ENCODE measurements at places on chromosomes 16 and 17. TPM values are rescaled to one million over a fixed set of nuclear protein-coding genes. Genes with fewer than 3 reads are reported as not detected.

The CAVIN1 gene
- total RNA-seq = 7.8 TPM

- DNase-seq = no peak
These were observed 247.1 kb downstream of the UTP18 start for GRCh38 chr17:51507444-51507843.

The RTN4RL1 gene
- total RNA-seq = 25.0 TPM

GRCh38 chr16:4790871-4791270, 2.7 kb upstream of the SEPTIN12 start:
- DNase-seq = no peak

The USH1G gene
- total RNA-seq = 0.16 TPM

The PRSS22 gene
- not detected for total RNA-seq

The GPR179 gene
- total RNA-seq = 0.31 TPM

The RHBDF1 gene
- 3.0 TPM for total RNA-seq

- no peak for DNase-seq
These were observed 71.2 kb upstream of the LGALS9 start for GRCh38 chr17:27559506-27560481.

DNA sequence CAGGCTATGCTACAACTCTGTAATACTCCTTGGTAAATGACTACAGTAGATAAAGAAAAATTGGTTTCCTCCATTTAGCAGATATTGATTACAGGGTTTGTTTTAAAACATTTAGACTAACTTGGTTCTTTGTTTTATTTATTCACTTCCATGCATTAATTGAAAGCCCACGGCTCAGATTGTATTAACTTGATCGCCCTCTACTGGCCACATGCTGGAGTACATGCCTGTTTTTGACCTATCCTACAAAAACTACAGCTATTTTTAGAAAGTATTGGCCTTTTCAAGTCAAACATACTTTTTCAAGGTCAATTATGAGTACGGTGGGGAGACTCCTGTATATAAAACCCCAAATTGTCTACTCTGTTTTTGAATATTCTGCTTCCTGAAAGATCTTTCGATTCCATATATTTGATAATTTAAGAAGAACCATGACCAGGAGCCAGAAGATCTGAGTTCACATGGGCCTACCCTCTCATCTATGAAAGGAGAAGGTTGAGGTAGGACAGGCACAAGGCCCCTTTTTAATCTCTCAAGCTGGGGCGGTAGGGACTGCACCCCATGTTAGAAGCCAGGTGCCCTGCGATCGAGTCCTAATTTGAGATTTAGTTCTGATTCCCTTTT, 51.8 kb downstream of the CA10 start:
- peak; percentile 5 for DNase-seq

The RAB37 gene
- 1.1 TPM for total RNA-seq

The TEX14 gene
- total RNA-seq = 0.31 TPM

GRCh38 chr17:17527956-17528500, 31.8 kb upstream of the RASD1 start:
- no peak for DNase-seq

DNA sequence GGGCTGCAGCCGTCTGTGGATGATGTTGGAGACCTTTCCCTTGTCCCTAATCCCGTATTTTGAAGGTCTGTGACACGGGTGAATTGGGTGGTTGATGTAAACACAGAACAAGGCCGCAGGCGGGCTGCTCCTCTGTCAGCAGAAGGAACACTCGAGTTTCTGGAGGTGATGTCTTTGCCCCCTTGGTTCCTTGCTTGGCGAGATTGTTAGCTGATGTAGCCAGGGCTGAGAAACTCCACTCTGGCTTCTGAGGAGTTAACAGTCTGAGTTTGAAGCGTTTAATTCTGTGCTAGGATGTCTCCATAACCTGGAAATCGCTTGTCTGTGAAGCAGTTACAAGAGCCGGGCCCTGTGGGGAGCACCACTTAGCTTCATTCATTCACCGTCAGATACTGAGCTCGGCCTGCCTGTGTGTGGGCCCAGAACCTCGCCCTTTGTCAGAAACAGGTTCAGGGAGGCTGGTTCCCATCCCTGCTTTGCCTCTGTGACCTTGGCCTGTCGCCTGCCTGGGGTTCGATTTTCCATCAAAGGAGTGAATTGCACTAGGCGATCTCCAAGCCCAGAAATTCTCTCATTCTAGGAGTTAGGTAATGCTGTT, 1.3 kb downstream of the MAPK8IP3 start:
- peak; percentile 58 for DNase-seq

The CPHXL2 gene
- total RNA-seq = not detected

DNA sequence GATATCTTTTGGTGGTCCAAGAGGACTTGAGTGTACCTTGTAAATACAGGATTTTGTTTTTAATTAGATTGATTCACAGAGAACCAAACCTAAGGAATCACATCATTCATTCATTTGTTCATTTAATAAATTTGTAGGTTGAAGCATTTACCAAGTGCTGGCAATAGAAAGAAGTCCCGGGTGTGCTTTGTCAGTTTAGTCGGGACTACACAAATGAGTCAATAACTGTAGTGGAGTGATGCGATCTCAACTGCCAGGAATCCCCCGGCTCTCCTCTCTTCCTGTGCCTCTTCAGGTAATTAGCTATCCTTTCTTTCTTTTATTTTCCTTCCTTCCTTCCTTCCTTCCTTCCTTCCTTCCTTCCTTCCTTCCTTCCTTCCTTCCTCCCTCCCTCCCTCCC, 1.4 kb upstream of the WWOX start:
- no peak for DNase-seq

- DNase-seq = peak; percentile 31
These were observed 3.4 kb downstream of the RAP1GAP2 start for GRCh38 chr17:2799653-2800052.

DNA sequence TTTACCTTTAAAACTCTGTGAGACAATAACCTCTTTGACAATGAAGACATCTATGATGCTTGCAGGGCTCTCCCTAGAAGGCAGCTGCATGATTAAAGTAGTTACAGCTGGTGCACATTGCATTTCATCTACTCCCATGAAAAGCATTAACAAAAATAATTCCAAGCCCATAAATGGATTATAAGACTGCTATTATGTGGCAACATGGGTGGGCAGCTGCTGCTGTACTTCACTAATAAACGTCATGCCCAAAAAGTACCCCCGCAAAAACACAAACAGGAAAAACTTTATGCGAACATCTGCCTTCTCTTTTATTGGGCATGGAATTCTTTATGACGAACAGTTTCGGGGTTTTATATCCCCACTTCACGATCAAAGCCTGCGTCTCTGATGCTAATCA, 224.9 kb downstream of the CA10 start:
- no peak for DNase-seq

DNA sequence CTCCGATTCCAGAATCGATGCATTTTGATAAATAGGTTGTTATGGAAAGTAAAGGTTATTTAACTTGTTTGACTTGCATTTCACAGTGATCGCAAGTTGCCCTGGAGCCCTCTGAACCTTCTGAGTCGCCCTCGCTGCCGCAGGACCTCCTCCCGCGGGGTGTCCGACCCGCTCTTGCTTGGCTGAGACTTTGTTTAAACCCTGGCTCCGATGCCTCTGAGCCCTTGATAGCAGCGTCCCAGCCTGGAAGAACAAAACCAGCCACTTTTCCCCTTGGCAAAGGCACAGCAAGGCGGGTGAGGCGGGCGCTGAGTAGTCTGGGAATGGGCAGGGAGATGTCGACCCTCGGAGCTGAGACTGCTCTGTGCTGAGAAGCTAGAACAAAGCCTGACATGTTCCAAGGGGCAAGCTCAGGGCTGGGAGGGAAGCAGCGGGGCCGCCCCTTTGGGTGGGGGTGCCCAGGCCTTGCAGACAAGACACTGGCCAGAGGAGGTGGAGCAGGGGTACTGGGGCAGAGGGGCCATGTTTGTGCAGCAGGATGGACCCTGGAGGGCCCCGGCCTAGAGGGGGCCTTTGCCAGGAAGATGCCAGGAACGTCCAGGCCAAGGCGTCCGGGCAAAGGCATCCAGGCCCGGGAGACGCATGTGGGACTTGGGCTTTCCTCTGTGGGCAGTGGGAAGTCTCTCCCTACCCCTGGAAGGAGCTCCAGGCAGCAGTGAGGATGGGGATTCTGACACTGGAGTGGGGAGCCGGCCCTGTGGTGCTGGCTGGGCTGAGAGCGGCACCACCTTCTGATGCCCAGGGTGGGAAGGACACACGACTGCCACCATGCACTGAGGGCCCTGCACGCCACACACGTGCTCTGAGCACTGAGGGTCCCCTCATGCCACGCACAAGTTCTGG, 30.3 kb upstream of the CDH15 start:
- no peak for DNase-seq

DNA sequence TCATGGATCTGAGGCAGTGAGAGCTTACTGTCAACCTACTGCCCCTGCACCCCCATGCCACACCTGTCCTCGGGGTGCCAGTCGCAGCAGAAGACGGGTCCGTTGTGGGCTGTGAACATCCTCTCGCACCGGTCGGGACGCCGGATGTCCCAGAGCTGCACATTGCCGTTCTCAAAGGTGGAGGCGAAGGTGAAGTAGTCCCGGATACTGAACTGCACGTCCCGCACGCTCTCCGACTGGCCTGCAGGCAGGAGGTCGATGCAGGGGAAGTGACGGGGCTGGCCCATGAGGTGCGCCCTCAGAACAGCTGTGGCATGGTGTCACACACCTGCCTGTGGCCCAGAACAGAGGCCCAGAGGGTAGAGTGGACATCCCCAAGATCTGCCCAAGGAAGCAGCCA, 2.7 kb downstream of the WDR24 start:
- DNase-seq = no peak

DNA sequence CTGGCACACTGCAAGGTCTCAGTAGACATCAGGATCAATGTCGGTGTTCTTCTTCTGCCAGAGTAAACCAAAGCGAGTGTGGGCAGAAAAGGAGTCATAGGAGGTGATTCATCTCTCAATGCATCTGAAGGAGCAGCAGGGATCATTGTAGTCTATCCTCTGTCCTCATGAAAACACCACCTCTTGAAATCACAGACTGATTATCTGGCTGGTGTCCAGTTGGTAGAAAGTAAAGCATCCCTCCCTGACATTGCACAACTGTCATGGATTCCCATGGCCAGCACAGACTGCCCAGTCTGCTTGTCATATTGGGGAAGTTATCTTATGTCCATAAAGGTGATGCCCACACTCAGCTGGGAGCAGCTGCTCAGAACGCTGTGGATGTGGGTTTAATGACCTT, 74.1 kb downstream of the ABCC12 start:
- no peak for DNase-seq

DNA sequence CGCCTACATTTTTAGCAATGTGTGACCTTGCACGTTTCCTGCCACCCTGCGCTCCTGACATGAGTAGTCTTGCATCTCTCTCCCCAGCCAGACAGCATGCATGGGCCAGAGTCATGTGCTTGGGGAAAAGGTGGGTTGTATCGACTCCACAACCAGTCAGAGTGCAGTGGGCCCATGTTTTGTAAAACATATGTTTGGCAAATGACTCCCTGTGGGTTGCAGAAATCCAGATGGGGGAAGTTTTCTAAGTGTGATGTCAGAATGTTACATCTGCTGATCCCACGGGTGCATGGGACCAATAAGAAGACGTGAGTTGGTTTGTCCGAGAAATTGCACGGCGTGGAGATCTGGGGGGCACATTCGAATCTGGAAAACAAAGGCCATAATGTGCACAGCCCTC, 147.1 kb downstream of the FOXL1 start:
- no peak for DNase-seq

- DNase-seq = no peak
These were observed 37.2 kb upstream of the GAN start for GRCh38 chr16:81277541-81278080.

The DOC2B gene
- 15.6 TPM for total RNA-seq

The TRPV2 gene
- total RNA-seq = 2.0 TPM

DNA sequence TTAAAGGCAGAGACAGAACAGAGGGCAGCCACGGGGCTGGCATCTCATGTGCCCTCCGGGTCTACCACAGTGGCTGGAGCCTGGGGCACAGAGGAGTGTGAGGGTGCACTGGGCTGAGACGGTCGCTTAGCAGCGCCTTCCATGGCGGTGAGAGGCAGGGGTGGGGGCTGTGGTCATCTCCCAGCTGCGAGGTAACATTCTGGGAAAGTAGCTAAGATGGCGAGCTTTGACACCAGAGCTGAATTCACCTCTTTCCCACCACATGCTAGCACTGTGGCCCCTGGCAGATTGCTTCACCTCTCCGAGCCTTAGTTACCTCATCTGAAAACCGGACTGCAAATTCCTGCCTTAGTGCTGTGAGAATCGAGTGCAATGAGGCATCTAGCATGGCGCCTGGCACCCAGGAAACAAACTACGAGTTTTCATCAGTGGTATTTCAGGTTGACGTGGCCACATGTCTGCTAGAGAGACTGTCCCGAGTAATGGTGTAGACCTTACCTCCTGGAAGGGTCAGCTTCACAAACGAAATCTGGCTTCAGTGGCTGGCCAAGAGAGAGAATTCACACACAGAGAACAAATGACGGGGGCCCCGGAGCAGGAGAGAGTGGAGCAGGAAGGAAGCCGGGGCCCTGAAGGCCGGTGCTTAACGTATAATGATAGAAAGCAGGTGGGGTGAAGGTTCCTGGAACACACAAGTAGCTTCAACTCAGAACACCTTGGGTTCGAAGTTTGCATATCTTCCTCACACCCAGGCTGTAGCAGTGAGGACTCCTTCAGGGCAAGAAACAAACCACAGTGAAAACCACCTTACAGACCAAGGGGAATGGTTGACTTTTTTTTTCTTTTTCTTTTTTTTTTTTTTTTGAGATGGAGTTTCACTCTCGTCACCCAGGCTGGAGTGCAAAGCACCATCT, 63.9 kb upstream of the RPH3AL start:
- no peak for DNase-seq

The MIS12 gene
- total RNA-seq = 18.2 TPM

The NPIPB5 gene
- 99.7 TPM for total RNA-seq

- DNase-seq = no peak
These were observed 59.3 kb downstream of the SDK2 start for GRCh38 chr17:73584987-73585386.

DNA sequence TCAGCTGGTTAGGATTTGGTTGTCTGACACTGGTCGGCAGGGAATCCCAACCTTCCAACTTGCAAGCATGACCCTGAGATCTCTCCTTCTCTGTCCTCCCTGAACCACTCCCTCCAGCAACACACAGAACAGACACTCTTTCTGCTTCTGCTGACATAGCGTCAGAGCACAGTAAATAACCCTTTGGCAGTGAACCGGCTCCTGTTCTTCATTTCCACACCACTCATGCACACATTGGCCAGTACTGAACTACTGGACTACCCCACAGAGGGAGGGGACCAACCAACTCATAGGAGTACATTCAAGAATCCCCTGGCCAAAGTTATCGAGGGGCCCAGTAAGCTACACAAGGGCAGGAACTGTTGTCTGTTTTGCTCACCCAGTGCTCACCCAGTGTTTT, 138.2 kb downstream of the ZNF423 start:
- no peak for DNase-seq

DNA sequence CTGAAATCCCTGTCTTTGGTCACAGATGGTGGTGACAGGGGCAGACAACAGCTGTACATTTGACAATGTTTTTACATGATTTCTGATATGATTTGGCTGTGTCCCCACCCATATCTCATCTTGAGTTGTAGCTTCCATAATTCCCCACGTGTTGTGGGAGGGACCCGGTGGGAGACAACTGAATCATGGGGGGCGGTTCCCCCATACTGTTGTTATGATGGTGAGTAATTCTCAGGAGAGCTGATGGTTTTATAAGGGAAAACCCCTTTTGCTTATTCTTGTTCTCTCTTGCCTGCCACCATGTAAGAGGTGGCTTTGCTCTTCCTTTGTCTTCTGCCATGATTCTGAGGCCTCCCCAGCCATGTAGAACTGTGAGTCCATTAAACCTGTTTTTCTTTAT, 353.9 kb downstream of the CPPED1 start:
- DNase-seq = no peak

- DNase-seq = no peak
These were observed 54.5 kb downstream of the SLC5A11 start for GRCh38 chr16:24900230-24900629.

GRCh38 chr16:87919681-87919994, 16.7 kb downstream of the CA5A start:
- DNase-seq = no peak

- no peak for DNase-seq
These were observed 161.4 kb upstream of the C16orf82 start for GRCh38 chr16:26905336-26905735.

Measured in occipital lobe (tissue), 3 donors.